Stomach (tissue), 19 donors: ENCODE measurements at places on chromosomes 1 and 21. TPM values are rescaled to one million over a fixed set of nuclear protein-coding genes. Genes with fewer than 3 reads are reported as not detected.

Gene PCP4
- polyA plus RNA-seq: 1.2 TPM

Gene PKN2
- 10.7 TPM for polyA plus RNA-seq

Gene TCHH
- not detected for polyA plus RNA-seq

Gene CLCA1
- not detected for polyA plus RNA-seq

Gene TIAM1
- 1.1 TPM for polyA plus RNA-seq

Gene C1orf116
- polyA plus RNA-seq: 50.4 TPM

Gene C1orf141
- polyA plus RNA-seq: not detected

Gene GNAT2
- polyA plus RNA-seq: 0.43 TPM

Gene SLC30A10
- not detected for polyA plus RNA-seq

GRCh38 chr1:236389253-236389652, 4.8 kb upstream of the EDARADD start:
- no peaks in the 10 kb centered on the region for H3K27me3 ChIP-seq
- H3K36me3 ChIP-seq: no peaks in the 10 kb centered on the region
- no peak overlapping the region for H3K4me3 ChIP-seq

DNA sequence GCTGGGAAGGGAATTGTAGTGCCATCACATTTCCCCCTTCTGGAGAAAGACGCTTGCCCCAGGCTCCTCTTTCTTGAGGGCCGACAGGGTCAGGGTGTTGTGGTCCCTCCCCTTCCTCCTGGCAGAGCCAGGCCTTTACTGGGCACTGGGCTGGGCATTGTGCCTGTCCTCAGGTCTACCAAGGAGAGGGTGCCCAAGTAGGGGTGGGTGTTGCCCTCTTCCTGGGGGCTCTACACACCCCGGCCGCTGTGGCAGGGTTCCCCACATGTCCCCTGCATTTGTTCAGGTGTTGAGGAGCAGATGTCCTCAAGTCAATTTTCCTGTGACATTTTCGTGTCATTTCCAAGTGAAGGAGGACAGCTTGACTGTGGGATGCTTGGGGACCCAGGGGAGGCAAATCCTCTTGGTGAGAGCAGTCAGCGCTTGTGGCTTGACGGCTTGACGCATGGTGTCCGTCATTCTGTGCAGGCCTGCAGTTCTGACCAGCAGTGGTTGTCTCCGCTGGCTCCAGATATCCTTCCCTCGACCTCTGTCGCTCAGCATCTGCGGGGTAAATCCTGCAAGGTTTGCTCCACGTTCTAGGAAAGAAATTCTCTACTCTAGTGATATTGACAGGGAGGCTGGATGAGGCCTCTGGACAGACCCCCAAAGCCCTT, 181.9 kb upstream of the VAMP3 start:
- no peak overlapping the region for H3K27ac ChIP-seq
- no peaks in the 10 kb centered on the region for H3K36me3 ChIP-seq
- no peaks in the 10 kb centered on the region for H3K27me3 ChIP-seq
- no peak overlapping the region for H3K4me3 ChIP-seq
- H3K4me1 ChIP-seq: peaks cover 31% of the 10 kb centered on the region

- H3K4me1 ChIP-seq: no peaks in the 10 kb centered on the region
- no peak overlapping the region for H3K4me3 ChIP-seq
- no peak overlapping the region for H3K27ac ChIP-seq
- peaks cover 23% of the 10 kb centered on the region for H3K36me3 ChIP-seq
- DNase-seq: no peak
Measured at GRCh38 chr1:46274225-46275029, 26.9 kb downstream of the RAD54L start.

DNA sequence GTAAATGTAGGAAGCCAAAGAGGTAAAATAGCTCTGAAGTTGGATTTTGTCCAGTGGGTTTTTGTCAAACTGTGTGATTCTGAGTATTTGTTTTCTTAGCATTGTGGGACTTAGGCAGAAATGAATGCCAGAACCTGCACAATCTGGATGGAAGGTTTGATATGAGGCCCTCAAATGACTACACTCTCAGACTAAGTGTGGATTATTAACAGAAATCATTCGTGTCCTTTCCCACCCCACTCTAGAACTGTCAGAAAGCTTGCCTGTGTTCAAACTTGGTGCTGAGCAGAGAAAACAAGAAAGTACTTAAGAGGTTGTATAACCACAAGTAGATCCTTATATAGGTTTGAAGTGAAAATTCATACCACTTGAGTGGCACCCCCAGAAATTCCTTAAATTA, 88.5 kb downstream of the WDR3 start:
- H3K36me3 ChIP-seq: no peaks in the 10 kb centered on the region
- DNase-seq: no peak
- no peaks in the 10 kb centered on the region for H3K27me3 ChIP-seq
- no peak overlapping the region for H3K4me3 ChIP-seq
- H3K27ac ChIP-seq: no peak overlapping the region

- H3K27me3 ChIP-seq: no peaks in the 10 kb centered on the region
- no peak overlapping the region for H3K4me3 ChIP-seq
- peaks cover 41% of the 10 kb centered on the region for H3K4me1 ChIP-seq
- H3K36me3 ChIP-seq: no peaks in the 10 kb centered on the region
- no peak overlapping the region for H3K27ac ChIP-seq
Measured at GRCh38 chr1:31571340-31572295, 4.7 kb upstream of the TINAGL1 start.

DNA sequence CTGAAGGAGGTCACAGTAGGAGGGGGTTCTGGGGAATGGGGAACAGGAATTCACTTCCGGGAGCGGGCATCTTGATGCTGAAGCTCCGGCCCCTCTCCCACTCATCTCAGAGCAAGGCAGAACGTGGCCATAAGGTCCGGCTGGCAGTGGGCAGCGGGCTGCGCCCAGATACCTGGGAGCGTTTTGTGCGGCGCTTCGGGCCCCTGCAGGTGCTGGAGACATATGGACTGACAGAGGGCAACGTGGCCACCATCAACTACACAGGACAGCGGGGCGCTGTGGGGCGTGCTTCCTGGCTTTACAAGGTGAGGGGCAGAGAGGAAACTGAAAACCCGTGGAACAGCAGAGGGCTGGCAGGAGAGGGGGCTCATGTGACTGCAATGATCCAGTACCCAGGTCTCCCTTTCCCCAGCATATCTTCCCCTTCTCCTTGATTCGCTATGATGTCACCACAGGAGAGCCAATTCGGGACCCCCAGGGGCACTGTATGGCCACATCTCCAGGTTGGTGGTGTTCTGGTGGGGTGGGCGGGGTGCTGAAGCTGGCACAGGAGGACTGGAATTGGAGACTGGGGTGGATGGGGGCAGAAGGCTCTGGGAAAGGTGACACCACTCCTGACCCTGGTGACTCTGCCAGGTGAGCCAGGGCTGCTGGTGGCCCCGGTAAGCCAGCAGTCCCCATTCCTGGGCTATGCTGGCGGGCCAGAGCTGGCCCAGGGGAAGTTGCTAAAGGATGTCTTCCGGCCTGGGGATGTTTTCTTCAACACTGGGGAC, 3.0 kb downstream of the SLC27A3 start:
- no peaks in the 10 kb centered on the region for H3K27me3 ChIP-seq
- peaks cover 86% of the 10 kb centered on the region for H3K4me1 ChIP-seq
- peak overlapping the region; percentile 44 for H3K27ac ChIP-seq
- peak overlapping the region; percentile 88 for H3K4me3 ChIP-seq
- peaks cover 24% of the 10 kb centered on the region for H3K36me3 ChIP-seq

DNA sequence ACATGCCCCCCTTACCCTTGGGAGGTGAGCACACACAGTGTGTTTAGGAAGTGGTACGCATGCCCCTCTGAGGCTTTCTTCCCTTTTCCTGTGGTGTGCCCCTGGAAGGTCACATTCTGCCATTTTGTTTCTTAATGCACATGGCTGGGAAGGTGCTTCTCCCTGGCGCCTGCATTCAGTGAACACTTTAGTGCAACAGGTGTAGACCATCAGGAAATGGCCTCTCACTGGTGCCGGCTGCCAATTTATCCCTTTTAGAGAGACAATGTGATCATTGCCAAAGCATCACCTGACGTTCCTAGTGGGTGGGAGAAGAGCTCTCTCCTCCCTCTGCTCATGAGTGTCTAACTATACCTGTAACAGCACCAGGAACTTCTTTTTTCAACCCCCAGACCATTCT, 51.8 kb upstream of the PDE9A start:
- no peak overlapping the region for H3K4me3 ChIP-seq
- DNase-seq: no peak
- no peaks in the 10 kb centered on the region for H3K27me3 ChIP-seq
- no peaks in the 10 kb centered on the region for H3K4me1 ChIP-seq
- no peak overlapping the region for H3K27ac ChIP-seq
- no peaks in the 10 kb centered on the region for H3K36me3 ChIP-seq

DNA sequence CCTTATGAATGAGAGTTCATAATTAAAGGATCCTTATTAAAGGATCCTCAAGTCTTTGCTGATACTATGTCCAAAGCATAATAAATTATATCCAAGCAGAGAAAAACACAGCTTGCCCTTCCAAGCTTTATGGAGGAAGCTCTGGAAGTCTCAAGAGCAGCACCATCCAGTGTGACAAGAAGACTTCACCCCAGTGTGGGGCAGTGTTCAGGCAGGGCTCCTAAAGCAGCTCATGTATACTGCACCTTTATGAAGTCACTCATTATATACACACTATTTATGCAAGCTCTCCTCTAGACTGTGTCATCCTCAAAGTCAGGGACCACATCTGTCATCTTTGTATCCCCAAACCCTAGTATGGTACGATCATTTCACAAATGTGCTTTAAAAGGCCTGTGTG, 11.9 kb upstream of the CCN1 start:
- no peak overlapping the region for H3K4me3 ChIP-seq
- no peaks in the 10 kb centered on the region for H3K36me3 ChIP-seq
- peak overlapping the region; percentile 32 for H3K27ac ChIP-seq

DNA sequence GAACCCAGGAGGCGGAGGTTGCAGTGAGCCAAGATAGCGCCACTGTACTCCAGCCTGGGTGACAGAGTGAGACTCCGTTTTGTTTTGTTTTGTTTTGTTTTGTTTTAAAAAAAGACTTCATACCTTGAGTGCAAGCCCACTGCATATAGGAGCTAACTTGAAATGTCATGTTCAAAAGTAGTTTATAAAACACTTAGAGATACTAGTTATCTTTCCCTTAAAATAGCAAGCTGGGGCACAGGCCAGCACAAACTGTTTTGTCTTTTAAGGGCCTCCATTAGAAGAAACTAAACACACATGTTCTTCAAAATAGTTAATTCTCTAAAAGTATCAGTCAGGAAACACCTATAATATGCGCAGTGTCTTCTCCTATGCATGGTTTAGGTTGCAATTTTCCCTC, 505.1 kb upstream of the TMPRSS15 start:
- DNase-seq: no peak
- H3K4me3 ChIP-seq: no peak overlapping the region
- no peaks in the 10 kb centered on the region for H3K4me1 ChIP-seq

DNA sequence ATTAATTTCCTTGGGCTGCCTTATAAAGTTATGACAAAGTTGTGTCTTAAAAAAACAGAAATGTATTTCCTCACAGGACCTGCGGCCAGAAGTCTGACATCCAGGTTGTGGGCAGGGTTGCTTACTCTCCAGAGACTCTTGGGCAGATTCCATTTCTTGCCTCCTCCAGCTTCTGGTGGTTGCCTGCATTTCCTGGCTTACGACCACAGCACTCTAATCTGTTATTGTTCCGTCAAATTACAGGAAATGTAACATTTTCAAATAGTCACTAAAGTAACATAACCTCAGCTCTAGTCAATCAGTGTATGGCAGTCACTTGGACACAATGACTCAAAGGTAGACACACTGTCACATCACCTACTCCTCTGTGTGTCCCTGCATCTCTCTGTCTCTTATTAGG, 226.8 kb downstream of the DNAH14 start:
- no peaks in the 10 kb centered on the region for H3K4me1 ChIP-seq
- no peaks in the 10 kb centered on the region for H3K27me3 ChIP-seq
- DNase-seq: no peak

DNA sequence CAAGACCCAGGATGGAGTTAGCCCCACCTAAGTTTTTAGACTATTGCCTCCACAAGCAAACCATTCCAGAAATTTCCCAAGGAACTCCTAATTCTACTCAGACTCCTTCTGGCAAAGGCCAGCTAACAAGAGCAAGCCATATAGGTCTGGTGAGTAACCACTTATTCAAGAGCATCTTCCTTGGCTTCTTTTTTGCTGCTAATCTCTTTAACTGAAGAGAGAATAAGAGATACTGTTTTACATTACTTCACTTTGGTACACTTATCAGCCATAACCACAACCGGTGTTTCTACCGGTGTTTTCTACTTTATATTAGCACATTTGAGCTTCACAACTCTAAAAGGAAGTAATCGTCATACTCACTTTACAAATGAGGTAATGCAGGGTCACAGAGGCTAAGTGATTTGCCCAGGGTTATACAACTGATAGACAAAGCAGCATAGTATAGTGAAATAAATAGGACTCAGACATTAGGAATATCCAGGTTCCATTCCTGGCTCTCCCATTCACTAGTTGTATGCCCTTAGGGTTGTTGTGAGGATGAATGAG, 1.7 kb upstream of the EPS15 start:
- no peaks in the 10 kb centered on the region for H3K36me3 ChIP-seq
- peak overlapping the region; percentile 36 for H3K27ac ChIP-seq

- no peaks in the 10 kb centered on the region for H3K36me3 ChIP-seq
- H3K4me1 ChIP-seq: peaks cover 19% of the 10 kb centered on the region
- no peaks in the 10 kb centered on the region for H3K27me3 ChIP-seq
- no peak overlapping the region for H3K27ac ChIP-seq
- no peak overlapping the region for H3K4me3 ChIP-seq
- DNase-seq: peak; percentile 42
Measured at GRCh38 chr1:179816196-179816960, 61.2 kb downstream of the TOR1AIP2 start.

DNA sequence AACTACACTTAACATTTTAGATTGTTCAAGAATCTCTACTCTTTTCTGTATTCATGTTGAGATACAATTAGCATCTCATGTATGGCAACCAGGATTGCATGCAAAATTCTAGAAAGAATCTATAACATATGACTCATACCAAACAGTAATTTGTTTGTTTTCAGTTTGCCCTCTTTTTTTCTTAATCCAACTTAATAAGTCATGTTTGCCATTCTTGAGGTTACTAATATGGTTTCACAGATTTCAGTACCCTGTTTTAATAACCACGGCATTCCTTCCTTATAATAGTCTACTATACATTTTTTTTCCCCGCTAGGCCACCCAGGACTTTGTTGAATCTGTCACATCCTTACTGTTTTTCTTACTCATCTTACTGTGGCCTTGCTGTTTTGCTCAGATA, 140.8 kb downstream of the FMN2 start:
- H3K27me3 ChIP-seq: no peaks in the 10 kb centered on the region
- no peak for DNase-seq
- no peak overlapping the region for H3K4me3 ChIP-seq
- H3K27ac ChIP-seq: no peak overlapping the region
- H3K4me1 ChIP-seq: no peaks in the 10 kb centered on the region

DNA sequence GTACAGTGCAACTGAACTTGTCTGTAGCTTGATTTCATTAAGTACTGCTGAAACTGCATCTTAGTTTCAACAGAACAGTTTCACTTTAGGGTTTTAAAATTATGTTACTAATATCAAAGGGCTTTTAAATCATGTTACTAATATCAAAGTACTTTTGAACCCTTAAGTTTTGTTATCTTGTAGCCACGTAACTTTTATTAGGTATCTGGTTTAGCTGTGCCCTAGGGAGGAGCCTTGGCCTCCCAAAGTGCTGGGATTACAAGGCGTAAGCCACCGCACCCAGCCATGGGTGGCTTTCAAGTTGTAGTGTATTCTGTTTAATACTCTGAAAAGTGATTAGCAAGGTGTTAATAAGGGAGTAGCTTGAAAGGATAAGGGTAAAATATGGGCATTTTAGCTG, 2.0 kb downstream of the KDM4A start:
- peak overlapping the region; percentile 97 for H3K27ac ChIP-seq
- no peaks in the 10 kb centered on the region for H3K27me3 ChIP-seq
- DNase-seq: peak; percentile 17
- peaks cover 16% of the 10 kb centered on the region for H3K4me1 ChIP-seq
- peaks cover 28% of the 10 kb centered on the region for H3K36me3 ChIP-seq

- no peak overlapping the region for H3K27ac ChIP-seq
- H3K36me3 ChIP-seq: peaks cover 44% of the 10 kb centered on the region
- H3K4me3 ChIP-seq: no peak overlapping the region
Measured at GRCh38 chr1:25556791-25557476, 13.5 kb downstream of the LDLRAP1 start.
